ENCODE measurements at places on chromosomes 5 and 9.
A peak's percentile ranks its signal among the peaks of the same experiment; 100 is the strongest.

DNA sequence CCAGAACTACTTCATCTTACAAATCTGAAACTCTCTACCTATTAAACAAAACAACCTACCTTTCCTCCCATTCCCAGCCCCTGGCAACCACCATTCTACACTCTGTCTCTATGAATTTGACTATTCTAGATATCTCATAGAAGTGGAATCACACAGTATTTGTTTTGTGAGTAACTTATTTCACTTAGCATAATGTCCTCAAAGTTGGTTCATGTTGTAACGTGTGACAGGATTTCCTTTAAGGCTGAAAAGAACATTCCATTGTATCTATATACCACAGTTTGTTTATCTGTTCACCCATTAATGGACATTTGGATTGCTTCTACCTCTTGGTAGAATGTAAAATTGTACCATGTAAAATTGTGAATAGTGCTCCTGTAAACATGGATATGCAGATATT, 70.1 kb upstream of the NXNL2 start:
- DNase-seq = no peak

DNA sequence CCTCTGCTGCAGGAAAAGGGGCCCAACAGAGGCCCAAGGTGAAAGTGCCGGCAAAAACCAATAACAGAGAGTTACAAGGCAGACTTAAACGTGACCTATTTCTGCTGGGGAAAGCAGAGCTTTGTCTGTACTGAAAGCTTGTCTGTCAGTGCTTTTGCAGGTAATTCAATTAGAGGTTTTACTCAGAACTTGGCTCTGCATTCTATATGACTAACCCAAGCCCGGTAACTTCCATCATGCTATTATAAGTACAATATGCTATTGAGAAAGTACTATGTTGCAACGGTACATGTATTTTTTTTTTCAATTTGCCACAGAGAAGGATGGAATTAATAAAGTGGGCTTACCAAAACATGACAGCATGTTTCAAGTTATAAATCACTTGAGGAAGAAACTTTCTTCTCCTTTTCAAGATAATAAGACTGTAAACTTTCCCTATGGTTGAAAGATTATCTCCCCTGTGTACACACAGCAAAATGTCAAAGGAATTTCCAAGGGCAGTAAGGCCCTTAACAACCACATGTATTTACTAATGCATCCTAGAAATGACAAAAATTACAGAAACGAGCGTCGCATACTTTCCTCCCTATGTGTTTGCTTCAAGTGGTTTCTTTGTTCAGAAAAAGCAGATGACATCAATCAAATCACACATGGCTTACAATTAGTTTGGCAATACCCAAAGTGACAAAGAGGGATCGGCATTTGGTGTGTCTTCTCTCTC, 282.4 kb downstream of the EFNA5 start:
- DNase-seq = no peak

GRCh38 chr9:95327239-95327865, 9.8 kb upstream of the FANCC start:
- DNase-seq = no peak

DNA sequence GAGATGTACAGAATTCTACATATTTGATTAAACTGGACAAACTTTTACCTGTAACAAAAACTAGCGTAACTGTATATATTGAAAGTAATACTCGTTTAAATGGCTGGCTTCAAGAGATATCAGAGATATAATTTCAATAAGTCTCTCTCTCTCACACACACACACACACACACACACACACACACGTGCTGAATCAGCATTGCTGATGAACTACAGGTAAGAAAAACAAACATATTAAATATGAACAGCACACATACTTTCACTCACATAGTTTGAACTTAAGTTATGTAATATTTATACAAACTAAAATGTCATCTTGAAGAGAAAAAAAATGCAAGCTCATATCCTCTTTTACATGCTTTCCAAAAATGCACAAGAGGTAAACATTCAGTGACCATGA, 145.4 kb downstream of the BNC2 start:
- peak; percentile 52 for DNase-seq

DNA sequence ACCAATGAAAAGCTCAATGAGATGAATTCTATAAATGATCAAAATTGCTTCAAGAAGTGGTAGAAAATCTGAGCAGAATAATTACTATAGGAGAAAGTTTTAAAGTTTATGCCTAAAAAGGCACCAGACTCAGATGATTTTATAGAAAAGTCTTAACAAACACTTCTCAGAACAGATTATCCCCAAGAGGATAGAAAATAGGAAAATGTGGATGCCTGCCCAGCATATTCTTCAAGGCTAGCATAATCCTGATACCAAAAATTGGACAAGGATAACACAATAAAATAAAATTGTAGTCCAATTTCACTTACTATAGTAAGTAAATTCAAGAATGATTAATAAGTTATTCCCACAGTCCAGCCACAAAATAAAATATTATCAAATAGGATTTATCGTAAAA, 397.0 kb downstream of the NR2F1-AS1 start:
- no peak for DNase-seq

DNA sequence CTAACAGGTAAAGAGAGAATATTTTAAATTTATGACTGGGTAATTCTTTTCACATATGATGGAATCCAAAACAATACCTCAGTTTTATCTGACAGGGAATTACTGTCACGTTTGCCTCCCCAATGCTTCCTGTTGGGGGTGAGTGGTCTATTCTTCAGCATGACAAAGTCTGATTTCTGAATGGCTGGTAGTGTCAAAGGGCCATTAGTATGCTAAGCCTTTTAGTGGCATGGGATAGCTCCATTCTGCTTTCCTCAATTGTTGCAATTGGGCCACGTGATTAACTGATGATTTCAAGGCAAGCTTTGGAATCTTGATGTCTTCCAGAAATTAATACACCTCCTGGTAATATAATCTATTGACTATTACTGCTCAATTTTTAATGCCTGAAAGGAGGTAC, 14.7 kb upstream of the NDUFS4 start:
- DNase-seq = no peak

DNA sequence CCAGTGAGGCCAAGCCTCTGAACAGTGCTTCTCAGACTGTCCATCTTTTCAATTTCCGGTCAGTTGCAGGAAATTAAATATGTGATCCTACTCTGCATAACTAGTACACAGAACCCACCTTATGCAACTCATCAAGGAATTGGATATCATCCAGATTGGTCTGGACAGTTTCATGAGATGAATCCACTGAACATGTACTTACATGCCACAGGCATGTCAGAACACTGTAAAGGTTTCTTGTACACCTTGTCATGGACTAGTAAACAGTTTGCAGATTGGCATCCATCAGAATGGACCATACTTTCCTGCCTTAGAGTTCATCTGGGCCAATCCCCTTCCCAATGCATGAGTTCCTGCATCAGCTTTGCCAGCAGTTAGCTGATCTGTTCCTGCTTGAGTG, 30.4 kb downstream of the GARNL3 start:
- no peak for DNase-seq
